ENCODE measurements at places on chromosomes 16 and 17. TPM values are rescaled to one million over a fixed set of nuclear protein-coding genes. Genes with fewer than 3 reads are reported as not detected.

SULT1A4 gene
- 7.0 TPM for total RNA-seq

RHBDL3 gene
- not detected for total RNA-seq

NUPR1 gene
- total RNA-seq: not detected

ATP2A3 gene
- total RNA-seq: 817 TPM

FOXF1 gene
- not detected for total RNA-seq

MRPL27 gene
- 40.2 TPM for total RNA-seq

NPIPA8 gene
- total RNA-seq: 2.9 TPM

SLC39A11 gene
- total RNA-seq: 35.5 TPM

MRPL28 gene
- total RNA-seq: 44.3 TPM

ZSCAN10 gene
- not detected for total RNA-seq

TOM1L1 gene
- total RNA-seq: not detected

VASN gene
- 0.76 TPM for total RNA-seq

CHD9NB gene
- not detected for total RNA-seq

ATMIN gene
- total RNA-seq: 33.7 TPM

KRT39 gene
- not detected for total RNA-seq

APOH gene
- total RNA-seq: not detected

CD300A gene
- total RNA-seq: 2.4 TPM

CEP20 gene
- 30.2 TPM for total RNA-seq

TBC1D3G gene
- total RNA-seq: not detected

KRT24 gene
- not detected for total RNA-seq

CES5A gene
- not detected for total RNA-seq

CCDC57 gene
- total RNA-seq: 67.2 TPM

NPTX1 gene
- total RNA-seq: 0.57 TPM

DUSP14 gene
- 5.1 TPM for total RNA-seq

DLX4 gene
- 0.17 TPM for total RNA-seq

KRT25 gene
- not detected for total RNA-seq

TAC4 gene
- not detected for total RNA-seq

CA10 gene
- not detected for total RNA-seq

SHISA6 gene
- not detected for total RNA-seq

Measured in B cell (primary cell).